ENCODE measurements at places on chromosomes 12 and 14.

GRCh38 chr12:108559007-108559655 lies 1.8 kb downstream of the SART3 start:
- DNase-seq: no peak

DNA sequence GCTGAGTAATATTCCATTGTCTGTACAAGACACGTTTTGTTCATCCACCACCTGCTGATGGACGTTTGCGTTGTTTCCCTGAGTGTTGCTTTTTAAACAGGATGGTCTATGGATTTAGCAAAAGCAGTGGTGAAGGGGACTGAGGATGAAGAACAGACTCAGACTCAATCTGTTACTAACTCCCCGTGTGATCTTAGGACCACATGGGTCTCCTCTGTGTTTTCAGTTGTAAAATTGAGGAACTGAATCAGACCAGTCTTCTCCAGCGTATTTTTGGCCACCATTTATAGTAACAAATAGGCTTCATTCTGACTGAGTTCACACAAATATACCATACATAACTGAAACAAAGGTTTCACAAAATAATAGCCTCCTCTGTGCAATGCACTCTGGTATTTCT lies 85.6 kb downstream of the FOXN3 start:
- DNase-seq: no peak

GRCh38 chr14:63182968-63183367 lies 21.3 kb upstream of the RHOJ start:
- DNase-seq: no peak

- DNase-seq: no peak
Measured at GRCh38 chr12:129169928-129170327, 316.6 kb downstream of the GLT1D1 start.

- no peak for DNase-seq
Measured at GRCh38 chr14:59849411-59850130, 21.0 kb downstream of the RTN1 start.

All from stimulated activated CD8-positive, alpha-beta memory T cell treated with anti-CD3 and anti-CD28 coated beads, Interleukin-4, amount 100 ng/mL, for 4 hours (primary cell).